ENCODE measurements at places on chromosomes 7 and 10.
A peak's percentile ranks its signal among the peaks of the same experiment; 100 is the strongest.

DNA sequence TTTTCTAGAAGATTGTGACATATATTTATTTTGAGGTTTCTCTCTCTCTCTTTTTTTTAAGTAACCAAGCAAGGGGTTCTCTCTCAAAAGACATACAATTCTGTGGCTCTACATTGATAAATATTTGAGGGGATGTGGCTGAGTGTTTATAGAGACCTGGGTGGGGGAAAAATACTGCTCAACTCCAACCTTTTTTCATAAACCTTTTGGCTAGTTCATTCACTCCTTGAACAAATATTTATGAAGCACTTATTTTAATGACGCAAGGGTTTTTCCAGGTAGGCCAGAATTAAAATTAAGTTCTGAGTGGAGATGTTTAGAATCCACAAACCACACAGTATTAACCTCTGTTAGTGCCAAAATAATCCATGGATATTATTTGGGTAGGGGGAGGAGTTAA, 100.2 kb downstream of the PTPRE start:
- DNase-seq, result no peak

- DNase-seq, result peak; percentile 7
These were observed 945 bp downstream of the ADD3 start for GRCh38 chr10:110008518-110009339.

GRCh38 chr10:110802551-110803238, 69.0 kb upstream of the PDCD4 start:
- no peak for DNase-seq

GRCh38 chr7:151687523-151688235, 168.0 kb upstream of the RHEB start:
- DNase-seq, result no peak

DNA sequence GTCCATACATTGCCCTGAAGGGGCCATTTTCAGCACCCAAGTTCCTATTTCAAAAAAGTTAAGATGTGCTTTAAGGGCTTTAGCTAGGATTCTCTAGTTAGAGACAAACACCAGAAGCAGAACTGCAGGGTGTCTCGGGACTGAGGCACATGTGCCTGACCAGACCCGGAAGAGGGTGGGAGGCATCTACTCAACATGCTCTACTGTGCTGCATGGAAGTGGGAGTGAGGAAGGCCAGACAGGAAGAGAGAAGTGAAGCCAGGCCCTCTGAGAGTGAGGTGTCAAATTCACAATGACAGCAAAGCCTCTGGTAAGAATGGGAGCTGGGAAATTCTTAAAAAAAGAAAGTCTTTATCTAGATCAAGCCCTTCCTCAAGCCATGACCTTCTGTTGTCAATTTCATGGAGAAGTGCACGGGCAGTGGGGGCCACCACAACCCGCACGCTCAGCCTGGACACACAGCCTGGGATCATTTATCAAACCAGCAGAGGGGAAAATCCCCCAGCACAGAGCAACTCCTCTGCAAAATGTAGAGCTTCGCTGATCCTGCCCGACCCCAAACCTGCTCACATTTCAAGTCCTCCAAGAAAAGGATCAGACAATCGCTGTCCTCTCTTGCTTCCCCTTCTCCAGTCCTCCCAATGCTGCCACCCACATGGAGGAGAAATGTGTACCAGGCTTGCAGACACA, 38.7 kb downstream of the PLXNA4 start:
- no peak for DNase-seq

DNA sequence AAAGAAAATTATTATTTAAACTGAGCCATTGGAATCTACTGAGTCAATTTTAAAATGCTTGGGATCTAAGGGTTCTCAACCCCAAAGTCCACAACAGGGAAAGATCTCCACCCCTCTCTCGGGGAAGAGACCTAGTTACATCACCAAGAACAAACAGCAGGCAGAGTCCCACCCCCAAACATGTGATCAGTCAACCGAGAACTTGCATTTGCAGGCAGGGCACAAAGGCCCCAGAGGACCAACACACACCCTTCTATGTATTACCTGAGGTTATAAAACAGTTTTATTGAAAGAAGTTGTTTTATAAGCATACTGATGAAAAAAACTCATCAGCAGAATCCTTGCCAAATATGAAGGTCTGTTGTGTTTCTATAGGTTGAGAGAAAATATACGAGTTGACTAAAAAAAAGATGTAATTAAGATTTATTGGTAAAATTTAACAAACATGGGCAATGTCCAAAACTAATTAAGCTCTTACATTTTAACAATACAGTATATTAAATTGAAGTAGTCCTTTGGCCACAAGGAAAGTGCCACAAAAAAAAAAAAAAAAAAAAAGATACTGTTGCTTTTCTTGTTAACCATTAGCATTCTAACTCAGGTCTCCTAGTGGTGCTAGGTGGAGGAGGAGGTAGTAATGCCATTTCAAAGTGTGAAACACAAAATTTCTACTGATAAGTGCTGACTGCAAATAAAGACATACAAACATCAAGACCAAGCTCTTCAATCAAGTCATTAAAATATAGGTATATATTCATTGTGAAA, 975 bp upstream of the USP54 start:
- no peak for DNase-seq

DNA sequence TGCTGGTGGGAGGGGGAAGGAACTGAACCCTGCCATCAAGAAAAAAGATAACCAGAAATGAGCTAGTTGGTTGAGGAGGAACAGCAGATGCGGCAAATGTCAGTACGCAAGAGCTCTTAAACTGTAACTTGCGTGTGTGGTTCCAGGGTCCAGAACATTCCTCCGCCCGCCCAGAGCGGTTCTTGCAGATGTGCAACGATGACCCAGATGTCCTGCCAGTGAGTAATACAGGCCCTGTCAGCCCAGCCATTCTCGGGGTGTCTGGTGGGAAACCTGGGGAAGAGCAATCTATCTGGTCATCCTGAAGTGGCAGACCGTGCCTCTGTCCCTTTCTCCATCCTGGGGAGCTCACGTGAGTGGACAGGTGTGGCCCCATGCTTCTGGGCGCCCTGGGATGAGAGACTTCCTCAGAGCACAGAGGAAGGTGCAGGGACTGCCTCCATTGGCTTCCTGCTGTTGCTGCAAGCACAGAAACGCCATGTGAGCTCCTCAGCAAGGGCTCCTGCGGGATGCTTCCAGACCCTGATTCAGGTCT, 50.5 kb upstream of the ZMIZ2 start:
- no peak for DNase-seq

- no peak for DNase-seq
These were observed 13.7 kb downstream of the CISD1 start for GRCh38 chr10:58282615-58283014.

- DNase-seq, result no peak
These were observed 2.3 kb upstream of the TMEM184A start for GRCh38 chr7:1558181-1558811.

GRCh38 chr7:95874541-95875265, 102.3 kb downstream of the DYNC1I1 start:
- DNase-seq, result no peak
